ENCODE measurements at places on chromosomes 4 and X. TPM values are rescaled to one million over a fixed set of nuclear protein-coding genes. Genes with fewer than 3 reads are reported as not detected.

The CXCL6 gene
- total RNA-seq: not detected

The MND1 gene
- total RNA-seq: 2.7 TPM

The SSX2 gene
- total RNA-seq: not detected

The HMGN5 gene
- total RNA-seq: 0.88 TPM

The TEX13C gene
- total RNA-seq: not detected

The CFAP47 gene
- not detected for total RNA-seq

The QRFPR gene
- total RNA-seq: not detected

The SLC49A3 gene
- total RNA-seq: 13.6 TPM

The ADH1C gene
- 0.59 TPM for total RNA-seq

The PCDH10 gene
- 5.1 TPM for total RNA-seq

Measured in osteoblast (primary cell).